GM06990 (cell line): ENCODE measurements at places on chromosomes 2 and 18.

GRCh38 chr2:222738809-222739208 is 67.4 kb downstream of the MOGAT1 start:
- no peak for DNase-seq

DNA sequence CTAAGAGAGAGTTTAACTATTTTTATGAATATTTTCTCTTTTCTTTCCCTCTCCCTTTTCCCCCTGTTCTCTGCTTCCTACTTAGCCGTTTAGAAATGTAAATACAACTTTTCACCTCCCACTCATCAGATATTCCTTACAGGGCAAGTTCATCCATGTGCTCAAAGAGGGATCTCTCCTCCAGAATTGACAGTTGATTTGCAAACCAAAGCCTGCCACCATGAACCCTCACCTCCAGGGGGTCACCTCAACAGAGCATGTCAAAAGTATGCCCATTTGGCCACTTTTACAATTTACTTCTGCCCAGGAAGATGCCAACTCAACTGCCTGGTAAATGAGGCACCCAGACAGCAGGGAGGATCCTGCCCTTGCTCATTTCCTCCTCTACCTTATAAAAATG is 149.2 kb upstream of the GYPC start:
- DNase-seq, result no peak

DNA sequence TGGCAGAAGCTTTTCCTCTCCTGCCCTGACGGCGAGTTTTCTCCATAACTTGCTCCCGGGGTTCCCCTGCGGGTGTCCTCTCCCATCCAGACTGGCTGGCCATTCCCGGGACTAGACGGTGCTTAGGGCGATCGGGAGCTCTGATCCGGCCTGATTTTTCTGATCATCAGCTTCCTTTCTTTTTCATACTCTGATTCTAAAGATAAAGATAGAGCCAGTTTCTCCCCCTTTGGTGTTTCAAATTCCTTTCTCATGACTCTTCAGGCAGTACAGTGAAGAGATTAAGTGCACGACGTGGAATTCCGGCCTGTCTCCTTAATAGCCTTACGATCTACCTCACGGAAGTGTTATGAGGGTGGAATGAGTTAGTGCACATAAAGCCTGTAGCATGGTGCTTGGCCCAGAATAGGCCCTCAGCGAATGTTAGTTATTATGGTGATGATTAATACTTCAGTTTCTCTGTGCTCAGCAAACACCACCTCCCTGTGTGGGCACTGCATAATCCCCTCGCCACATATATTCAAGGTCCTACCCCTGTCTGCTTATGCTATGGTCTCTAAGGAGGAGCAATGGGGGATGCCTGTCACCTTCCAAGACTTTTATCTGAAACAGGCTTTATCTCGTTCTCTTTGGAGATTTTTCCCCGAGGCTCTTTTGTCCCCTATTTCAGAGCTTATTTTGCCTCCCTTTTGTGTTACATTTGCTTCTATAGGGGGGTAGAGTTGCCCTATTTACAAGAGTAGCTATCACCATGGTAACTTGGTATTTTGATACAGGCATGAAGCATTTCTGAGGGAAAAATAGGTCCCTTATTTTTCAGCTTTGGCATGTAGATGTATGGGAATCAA is 254.8 kb downstream of the CDH2 start:
- DNase-seq, result no peak

- DNase-seq, result no peak
Measured at GRCh38 chr2:11257964-11258363, 86.5 kb downstream of the ROCK2 start.

- DNase-seq, result no peak
Measured at GRCh38 chr2:106537791-106538191, 50.6 kb downstream of the CD8B2 start.

DNA sequence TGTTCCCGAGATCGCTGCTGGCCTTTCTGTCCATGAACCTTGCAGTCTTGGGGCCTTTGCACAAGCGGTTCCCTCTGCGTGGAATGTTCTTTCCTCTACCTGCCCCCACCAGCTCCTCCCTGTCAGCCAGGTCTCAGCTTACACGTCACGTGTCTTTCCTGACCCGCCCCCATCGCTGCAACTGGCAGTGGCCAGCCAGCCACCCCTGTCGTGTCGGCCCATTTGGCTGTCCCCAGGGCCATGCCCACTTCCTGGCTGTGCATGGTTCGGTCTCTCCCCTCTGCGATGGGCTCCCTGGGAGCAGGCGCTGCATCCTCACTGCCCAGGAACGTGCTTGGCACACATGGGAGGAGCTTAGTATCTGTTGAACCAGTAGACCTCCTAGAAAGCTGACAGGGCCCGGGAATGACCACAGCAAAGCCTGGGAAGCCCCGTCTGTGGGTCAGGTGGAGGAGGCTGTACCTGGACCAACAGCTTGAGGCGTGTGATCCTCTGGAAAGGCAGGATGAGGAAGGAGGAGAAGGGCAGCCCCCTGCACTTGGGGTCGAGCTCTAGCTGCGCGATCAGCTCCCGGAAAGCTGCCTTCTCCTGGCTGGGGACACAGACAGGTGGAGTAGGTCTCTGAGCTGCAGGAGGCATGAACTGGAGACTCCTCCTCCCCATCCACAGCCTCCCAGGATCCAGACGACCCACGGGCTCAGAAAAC is 21.0 kb downstream of the SNORC start:
- no peak for DNase-seq

GRCh38 chr2:28717339-28717758 is 34.3 kb upstream of the PPP1CB start:
- DNase-seq, result peak; percentile 6

DNA sequence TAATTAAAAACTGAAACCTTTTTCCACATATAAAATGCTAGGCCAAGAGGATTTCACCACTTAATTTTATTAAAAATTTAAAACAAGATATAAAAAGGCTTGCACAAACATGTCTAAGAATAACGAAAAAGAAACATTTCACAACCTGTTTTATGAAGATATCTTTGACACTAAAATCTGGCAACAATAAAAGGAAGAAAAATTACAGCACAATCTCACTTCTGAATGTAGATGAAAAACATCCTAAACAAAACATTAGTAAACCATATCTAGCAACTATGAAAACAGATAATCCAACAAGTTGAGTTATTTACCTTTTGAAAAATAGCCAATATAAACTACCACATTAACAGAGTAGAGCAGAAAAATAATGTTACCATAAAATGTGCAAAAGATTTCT is 185.4 kb upstream of the MMADHC start:
- no peak for DNase-seq
